ENCODE measurements at places on chromosomes 6 and 20.

- no peak for DNase-seq
Measured at GRCh38 chr6:45709781-45710220, 305.9 kb downstream of the CLIC5 start.

GRCh38 chr6:73308712-73309534 lies 45.2 kb downstream of the DPPA5 start:
- DNase-seq, result peak; percentile 34

DNA sequence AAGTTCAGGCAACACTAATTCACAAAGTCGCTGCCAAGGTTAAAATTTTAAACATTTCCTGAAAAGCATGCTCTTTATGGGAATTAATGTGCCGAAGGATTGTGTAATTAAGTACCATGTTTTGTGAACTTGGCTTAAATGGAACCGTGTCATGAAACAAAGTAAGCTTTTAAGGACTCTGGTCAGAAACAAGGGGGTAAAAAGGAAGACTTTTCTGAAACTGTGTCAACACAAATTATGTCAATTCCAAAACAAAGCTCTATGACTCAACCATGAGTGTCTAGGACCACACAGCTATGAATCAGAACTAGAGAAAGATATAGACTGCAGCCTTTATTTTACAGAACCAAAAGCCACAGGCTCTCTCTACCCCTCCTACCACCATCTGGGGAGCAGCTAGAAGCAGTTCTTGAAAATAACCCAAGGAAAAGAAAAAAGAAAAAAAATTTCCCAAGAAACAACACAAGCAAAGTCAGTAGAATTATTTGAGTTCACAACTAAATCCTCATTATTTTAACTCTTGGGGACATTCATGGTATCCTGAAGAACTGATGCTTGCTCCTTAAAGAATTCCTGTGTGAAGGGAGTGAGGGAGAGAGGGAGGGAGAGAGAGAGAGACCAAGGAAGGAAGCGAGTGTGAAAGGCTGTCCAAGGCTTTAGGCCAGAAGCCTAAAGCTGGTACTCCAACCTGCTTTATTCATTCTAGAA lies 81.9 kb downstream of the ZMYND8 start:
- peak; percentile 63 for DNase-seq

DNA sequence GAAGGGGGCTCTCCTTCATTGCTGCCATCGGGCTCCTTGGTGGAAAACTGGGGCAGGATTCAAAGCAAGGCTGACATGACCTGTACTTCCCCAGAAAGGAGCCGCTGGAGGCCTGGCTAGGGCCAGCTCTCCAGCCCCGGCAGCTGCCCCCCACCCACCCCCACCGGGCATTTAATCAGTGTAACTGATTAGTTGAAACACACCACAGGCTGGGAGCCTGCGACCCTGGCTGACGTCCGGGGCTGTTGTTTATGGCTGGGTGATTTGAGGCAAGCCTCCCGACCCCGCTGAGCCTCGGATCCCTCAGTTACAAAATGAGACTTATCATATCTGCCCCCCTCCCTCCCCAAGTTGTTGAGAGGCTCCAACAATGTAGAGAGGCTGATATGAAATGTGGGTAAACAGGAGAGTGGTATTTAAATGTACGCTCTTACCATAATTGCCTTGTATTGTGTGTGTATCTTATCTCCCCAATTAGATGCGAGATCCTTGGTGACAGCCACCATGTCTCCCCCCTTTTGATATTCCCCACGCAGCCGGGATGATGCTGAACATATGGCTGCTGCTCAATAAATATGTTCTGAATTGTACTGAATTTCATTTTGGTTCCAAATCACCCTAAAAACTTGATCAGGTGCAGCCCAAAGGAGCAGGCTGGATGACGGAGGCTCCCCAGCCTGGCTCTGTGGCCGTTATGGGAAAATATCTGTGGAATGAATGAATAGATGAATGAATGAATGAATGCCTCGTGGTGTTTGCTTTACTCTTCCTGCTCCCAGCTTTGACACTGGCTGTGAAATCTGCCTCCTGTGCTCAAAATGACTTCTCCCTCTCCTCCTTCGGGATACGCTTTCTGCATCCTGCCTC lies 31.8 kb upstream of the APCDD1L start:
- no peak for DNase-seq

DNA sequence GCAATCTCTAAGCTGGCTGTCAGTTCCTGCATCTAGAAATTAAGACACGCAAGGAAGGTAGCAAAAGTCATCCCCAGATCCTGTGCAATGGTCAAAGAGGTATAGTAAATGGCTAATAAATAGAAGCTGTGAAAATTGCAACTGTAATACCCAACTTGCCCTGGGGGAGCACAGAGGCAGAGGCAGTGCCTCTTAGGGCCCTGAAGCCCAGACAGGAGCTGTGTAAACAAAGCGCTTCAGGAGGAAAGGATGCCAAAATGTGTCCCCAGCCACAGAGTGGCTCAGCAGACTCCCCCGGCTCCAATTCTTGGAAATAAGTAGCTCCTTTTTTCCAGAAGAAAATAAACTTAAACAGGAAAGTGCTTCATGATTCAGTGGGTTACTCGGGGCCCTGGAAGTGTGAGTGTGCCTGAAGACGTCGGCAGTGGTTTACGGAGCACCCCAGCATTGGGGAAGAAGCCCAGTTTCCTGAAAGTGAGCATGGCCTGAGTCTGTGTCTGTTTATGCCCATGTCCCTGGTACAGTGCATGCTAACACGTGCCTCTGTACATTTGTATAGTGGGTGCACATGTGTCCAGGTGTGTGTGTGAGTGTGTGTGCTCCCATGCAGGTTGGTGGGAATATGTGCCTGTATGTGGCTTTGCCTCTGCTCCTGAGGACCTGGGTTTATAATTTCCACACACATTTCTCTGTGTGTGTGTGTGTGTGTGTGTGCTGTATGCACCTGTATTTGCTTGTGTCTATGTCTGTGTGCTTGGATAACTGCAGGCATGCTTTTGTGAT lies 246.7 kb downstream of the MAFB start:
- DNase-seq, result peak; percentile 45

GRCh38 chr20:49680484-49680883 lies 33.2 kb downstream of the B4GALT5 start:
- no peak for DNase-seq

- DNase-seq, result peak; percentile 43
Measured at GRCh38 chr20:54231036-54231435, 23.1 kb downstream of the PFDN4 start.

DNA sequence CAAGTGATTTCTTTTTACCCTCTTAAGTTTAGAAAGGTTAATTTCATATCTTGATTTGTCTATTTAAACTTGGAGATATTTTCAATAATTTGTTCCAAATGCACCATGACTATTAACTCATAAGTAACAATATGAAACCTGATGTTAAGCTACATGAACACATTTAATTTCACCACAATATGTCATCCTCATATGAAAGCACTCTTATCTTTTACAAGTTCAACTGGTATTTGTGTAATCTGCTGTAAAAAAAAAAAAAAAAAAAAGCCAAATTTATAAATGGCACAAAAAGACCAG lies 110.4 kb downstream of the HFE start:
- no peak for DNase-seq

DNA sequence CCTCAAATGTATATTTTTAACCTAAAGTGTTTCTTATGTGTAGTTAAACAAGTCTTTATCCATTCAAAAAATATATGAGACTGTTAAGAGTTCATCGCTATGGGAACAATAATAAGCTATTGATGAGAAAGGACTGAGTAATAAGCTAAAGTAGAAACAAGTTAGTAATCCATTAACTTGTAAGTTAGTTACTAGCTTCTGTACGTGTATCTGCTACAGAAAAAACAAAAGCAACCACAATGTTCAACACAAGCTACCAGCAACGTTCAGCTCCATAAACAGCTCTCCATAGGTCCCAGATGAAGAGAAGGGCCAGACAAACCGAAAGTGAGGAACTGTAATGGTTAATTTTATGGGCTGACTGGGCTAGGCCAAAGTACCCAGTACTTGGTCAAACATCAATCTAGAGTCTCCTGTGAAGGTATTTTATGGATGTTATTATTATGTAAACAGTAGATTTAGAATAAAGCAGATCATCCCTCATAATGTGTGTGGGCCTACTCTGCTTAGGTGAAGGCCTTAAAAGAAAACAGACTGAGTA lies 33.8 kb upstream of the FAM135A start:
- DNase-seq, result no peak

GRCh38 chr20:22366631-22367030 lies 217.7 kb downstream of the FOXA2 start:
- no peak for DNase-seq

DNA sequence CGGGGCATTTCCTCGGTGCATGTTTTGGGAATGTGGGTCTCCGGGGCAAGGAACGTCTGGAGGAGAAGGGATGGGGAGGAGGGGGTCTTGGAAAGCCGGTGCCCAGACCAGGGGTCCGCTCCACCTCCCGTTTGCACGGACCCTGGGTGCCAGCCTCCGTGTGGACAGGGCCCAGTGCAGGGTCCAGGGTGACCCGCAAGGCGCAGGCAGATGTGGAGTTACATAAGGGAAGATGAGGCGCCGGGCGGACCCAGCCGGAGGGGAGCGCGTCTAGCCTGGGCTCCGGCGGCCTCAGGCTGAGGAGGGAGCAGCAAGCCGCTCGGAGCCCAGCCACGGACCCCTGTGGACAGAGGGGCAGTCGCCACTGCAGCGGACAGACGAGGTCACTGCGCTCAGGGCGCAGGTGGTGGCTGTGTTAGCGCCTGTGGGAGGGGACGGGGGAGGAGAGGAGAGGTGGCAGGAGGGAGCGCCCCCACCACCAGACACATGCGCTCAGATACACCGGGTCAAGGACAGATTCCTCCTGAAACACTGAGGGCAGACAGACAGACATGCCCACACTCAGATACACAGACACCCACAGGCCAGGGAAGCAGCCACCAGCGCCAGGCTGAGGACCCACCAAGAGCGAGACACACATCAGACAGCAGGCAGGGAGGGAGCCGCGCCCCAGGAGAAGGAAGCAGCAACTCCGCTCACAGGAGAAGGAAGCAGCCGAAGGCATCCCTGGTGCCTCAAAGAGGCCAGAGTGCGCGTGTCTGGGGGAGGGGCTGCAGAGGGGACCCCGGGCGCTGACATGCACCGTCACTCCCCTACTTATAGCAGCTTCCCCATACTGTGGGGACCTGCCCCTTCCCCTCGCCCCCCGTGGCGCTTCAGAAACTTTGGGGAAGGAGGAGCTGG lies 839 bp upstream of the HRH3 start:
- no peak for DNase-seq

All from MG63 (cell line).